ENCODE measurements at places on chromosomes 16 and 17.

- DNase-seq: no peak
These were observed 2.3 kb upstream of the MPP2 start for GRCh38 chr17:43909537-43910231.

GRCh38 chr16:75535211-75535843 lies 581 bp downstream of the CHST5 start:
- no peak for DNase-seq

DNA sequence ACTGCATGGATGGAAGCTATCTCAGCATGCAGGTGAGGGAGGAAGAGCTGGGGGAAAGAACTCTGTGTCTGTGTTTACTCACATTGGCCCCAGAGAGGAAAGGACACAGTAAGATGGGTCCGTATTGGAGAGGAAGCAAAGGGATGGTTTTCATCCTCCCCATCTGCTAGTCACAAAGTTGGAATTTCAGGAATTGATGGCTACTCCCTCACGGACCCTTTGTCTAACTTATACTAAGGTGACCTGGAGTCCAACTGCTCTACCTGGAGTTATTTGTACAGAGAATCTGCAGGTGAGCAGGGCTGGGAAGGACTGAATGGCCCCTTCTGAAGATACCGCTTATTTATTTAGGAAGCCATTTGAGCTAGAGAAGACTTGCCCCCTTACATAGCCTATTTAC lies 55.1 kb downstream of the WNT3 start:
- DNase-seq: no peak

DNA sequence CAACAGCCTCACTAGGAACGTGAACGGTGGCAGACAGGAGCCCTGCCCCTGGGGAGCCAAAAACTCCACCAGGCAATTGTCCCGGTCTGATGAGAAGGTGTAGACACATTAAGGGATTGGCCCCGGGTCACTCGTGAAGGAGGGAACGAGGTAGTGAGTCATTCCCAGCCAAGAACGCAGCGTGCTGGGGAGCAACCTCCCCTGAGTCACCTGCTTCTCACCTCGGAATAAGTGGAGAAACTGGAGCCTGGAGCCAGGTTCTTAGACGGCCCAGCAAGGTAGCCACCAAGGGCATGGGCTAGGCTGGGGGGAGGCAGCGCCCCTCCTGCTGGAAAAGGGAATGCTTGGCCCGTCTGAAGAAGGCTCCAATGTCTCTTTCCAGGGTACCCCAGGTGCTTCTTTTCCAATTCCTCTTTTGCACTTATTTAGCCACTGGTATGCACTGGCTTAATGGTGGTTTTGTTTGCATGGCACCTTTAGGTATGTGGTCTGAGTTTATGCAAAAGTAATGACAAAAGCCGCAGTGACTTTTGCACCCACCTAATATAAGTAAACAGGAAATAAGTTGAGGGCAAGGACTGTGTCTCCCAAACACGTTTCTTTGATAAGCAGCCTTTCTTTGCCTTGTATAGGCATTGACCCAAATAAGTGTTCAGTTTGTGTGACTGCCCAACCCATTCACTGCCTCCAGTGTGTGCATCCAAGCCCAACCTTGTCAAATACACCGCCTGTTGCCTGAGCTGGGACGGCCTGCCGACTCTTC lies 1.8 kb upstream of the HELZ start:
- no peak for DNase-seq
